NCI-H1048 (cell line): ENCODE measurements at places on chromosomes 1 and 21.

- DNase-seq: no peak
Observed at GRCh38 chr1:86448670-86449069, 20.1 kb upstream of the CLCA1 start.

DNA sequence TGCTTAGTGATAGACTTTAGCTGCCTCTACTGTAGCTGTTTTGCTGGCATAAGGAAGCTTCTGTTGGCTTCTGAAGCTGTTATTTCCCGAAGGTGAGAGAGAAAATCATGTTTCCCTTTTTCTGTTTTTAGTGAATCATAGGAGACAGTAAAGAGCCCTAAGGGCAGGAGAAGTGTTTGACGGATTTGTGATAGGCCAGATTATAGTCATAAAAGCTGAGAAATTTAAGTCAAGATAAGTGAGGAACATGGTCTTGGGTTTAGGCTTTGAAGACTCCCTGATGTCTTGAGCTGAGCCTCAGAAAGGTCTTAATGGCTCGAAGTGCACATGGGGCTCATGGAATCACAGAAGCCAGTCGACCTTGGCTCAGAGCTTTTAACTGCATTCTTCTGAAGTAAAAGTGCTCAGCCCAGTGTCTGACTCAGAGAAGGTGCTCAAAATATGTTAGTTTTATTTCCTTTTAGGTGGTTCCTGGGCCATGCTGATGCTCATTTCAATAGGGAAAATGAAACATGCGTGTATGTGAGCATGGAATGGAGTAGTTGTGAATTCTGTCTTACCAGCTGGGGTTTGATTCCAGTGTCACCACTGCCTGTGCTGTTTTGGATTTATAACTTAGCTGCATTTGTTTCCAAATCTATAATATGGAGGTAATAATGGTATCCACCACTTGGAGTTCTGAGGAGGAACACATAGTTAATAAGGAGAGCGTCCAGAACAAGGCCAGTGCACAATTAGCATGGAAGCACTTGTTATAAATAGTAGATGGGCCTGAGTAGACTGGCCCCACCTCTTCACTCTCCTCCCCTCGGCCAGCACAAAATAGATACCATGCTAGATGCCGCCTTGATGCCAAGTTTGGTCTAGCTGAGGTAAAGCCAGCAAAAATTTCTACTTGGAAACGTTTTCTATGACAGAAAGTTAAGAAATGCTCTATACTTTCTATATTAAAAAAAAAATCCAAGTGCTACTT is 99.2 kb downstream of the C1orf21 start:
- no peak for DNase-seq

GRCh38 chr1:182406012-182406411 is 5.5 kb upstream of the TEDDM1 start:
- peak; percentile 25 for DNase-seq

- no peak for DNase-seq
Observed at GRCh38 chr1:56302878-56303277, 276.5 kb downstream of the PLPP3 start.

DNA sequence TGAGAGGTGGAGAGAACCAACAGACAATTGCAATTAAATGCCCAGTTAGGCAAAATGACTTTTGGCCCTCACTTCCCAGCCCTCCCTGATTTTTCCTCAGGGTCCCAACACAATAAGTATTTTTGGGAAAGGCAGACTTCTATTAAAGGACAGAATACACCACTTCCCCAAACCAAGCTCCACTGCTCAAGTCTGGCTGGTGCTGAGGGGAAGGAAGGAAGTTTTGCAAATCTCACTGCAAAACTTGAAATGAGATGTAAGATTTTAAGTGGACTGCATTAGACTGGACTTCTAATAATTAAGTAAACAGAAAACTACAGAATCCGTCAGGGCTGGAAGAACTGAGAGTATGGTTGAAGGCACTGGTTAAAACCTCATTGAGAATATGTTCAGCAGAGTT is 32.2 kb upstream of the CD1D start:
- no peak for DNase-seq
